ENCODE measurements at places on chromosomes 7 and 10. TPM values are rescaled to one million over a fixed set of nuclear protein-coding genes. Genes with fewer than 3 reads are reported as not detected.

The OR2A42 gene
- total RNA-seq: not detected

The NUB1 gene
- 48.4 TPM for total RNA-seq

The GALNT11 gene
- 65.6 TPM for total RNA-seq

The IFIT1 gene
- 16.4 TPM for total RNA-seq

The CPA2 gene
- total RNA-seq: not detected

The SYNPO2L gene
- under 0.01 TPM for total RNA-seq

The SPRN gene
- total RNA-seq: 0.50 TPM

The CHAT gene
- total RNA-seq: not detected

The CDHR1 gene
- total RNA-seq: 0.12 TPM

The RBP4 gene
- total RNA-seq: not detected

The TMEM196 gene
- not detected for total RNA-seq

The ARHGEF35 gene
- 2.1 TPM for total RNA-seq

The HTRA1 gene
- 44.5 TPM for total RNA-seq
